DND-41 (cell line): ENCODE measurements at places on chromosomes 4 and X.

DNA sequence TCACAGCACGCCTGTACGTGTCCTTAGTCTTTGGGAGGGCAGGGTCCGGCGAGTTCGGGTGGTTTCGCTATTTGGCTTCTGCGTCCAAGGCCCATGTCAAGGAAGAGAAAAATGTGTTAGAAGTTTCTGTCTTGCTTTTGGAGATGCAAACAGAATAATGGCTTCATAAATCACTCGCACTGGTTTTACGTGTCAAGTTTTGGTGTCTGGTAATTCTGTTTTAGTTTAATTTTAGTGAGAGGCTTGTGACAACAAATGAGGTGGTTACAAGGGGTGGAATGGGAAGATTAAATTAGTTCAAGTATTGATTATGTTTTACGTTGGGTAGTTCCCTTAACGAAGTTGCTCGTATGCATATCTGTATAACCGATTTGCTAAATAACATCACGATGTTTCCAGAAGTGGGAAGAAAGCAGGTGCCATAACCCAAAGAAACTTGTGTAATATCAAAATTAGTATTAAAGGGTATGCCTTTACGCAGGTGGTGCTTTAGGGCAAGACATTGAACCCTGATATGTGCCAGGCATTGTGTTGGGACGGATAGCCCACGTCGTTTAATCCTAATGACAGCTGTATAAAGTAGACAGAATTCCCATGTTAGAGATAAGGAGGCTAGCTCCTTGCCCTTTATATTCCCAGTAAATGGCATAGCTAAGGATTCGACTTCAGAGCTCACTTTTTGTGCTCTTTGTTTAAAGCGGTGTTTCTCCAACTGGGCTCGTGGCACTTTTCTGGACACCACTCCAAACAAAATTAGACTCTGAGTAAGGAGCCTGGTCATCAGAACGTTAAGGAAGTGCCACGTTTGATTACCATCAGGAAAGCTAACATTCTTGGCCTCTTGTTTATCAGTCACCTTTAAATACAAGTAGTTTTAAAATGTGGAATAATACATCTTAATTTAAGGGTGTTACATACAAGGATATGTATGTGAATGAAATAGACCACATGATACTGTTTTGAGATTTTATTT, 843 bp downstream of the RPL34 start:
- H3K27me3 ChIP-seq, result no peaks in the 10 kb centered on the region
- H3K4me1 ChIP-seq, result peaks cover 51% of the 10 kb centered on the region
- peak overlapping the region; percentile 79 for H3K27ac ChIP-seq
- no peak for DNase-seq
- H3K36me3 ChIP-seq, result peaks cover 65% of the 10 kb centered on the region

DNA sequence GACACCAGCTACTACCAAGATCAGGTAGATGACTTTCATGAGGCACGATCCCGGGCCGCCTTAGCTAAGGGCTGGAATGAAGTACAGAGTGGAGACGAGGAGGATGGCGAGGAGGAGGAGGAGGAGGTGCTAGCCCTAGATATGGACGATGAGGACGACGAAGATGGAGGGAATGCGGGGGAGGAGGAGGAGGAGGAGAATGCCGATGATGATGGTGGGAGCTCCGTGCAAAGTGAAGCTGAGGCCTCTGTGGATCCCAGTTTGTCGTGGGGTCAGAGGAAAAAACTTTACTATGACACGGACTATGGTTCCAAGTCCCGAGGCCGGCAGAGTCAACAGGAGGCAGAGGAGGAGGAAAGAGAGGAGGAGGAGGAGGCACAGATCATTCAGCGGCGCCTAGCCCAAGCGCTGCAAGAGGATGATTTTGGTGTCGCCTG, 481 bp downstream of the UTP3 start:
- peak overlapping the region; percentile 49 for H3K4me3 ChIP-seq
- H3K27ac ChIP-seq, result peak overlapping the region; percentile 98
- DNase-seq, result no peak
- peaks cover 47% of the 10 kb centered on the region for H3K36me3 ChIP-seq
- H3K4me1 ChIP-seq, result peaks cover 69% of the 10 kb centered on the region

GRCh38 chrX:145818186-145819113, 821 bp downstream of the SLITRK2 start:
- no peaks in the 10 kb centered on the region for H3K36me3 ChIP-seq
- no peaks in the 10 kb centered on the region for H3K4me1 ChIP-seq
- H3K27ac ChIP-seq, result no peak overlapping the region
- DNase-seq, result no peak
- H3K4me3 ChIP-seq, result no peak overlapping the region

GRCh38 chr4:151614561-151614960, 146.2 kb downstream of the GATB start:
- no peak for DNase-seq
- H3K4me3 ChIP-seq, result no peak overlapping the region
- H3K27ac ChIP-seq, result no peak overlapping the region
- H3K36me3 ChIP-seq, result no peaks in the 10 kb centered on the region

DNA sequence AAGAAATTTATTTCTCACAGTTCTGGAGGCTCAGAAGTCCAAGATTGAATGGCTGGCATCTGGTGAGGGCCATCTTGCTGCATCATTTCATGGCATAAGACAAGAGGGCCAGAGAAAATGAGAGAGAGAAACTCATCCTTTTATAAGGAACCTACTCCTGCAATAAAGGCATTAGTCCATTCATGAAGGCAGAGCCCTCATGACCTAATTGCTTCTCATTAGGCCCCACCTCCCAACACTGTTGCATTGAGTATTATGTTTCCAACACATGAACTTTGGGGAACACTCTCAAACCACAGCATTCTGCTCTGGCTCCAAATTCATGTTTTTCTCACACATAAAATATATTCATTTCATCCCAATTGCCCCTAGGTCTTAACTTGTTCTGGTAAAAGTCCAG, 14.2 kb downstream of the RNF175 start:
- peaks cover 13% of the 10 kb centered on the region for H3K4me1 ChIP-seq
- H3K27me3 ChIP-seq, result no peaks in the 10 kb centered on the region
- H3K36me3 ChIP-seq, result no peaks in the 10 kb centered on the region

DNA sequence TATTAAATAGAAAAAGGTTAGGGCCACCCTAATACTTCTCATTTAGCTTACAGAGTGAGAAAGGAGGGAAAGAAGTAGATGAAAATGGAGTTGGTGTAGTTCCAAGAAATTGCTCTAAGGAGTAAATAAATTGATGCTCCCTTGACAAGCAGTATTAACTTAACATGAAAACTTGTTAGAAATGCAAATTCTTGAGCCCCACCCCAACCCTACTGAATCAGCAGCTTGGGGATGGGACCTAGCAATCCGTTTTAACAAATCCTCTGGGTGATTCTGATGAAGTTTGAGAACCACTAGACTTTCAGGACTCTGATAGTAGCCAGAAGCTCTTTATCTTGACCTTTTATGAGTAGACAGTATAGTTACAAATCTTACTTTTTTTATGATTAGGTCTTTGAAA, 74.8 kb downstream of the STIM2 start:
- no peaks in the 10 kb centered on the region for H3K4me1 ChIP-seq
- no peak for DNase-seq
- H3K4me3 ChIP-seq, result no peak overlapping the region
- H3K27ac ChIP-seq, result no peak overlapping the region
- no peaks in the 10 kb centered on the region for H3K27me3 ChIP-seq

DNA sequence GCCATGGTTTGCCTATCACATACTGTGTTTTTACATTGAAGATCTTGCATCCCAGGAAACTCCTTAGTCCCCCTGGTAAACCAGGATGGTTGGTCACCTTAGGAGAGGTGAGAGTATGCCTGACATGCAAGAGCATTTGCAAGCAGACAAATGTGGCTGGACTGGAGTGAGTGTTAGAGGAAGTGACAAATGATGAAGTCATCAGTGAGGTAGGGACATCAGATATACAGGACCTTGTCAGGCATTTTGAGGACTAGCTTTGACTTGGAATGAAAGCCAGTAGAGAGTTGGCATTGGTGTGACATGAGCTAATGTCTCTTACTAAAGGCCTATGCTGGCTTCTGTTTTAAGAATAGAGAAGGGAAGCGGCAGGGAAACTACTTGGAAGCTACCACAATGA, 124.9 kb downstream of the FRMPD4 start:
- DNase-seq, result no peak
- no peak overlapping the region for H3K27ac ChIP-seq
- no peak overlapping the region for H3K4me3 ChIP-seq
- H3K4me1 ChIP-seq, result no peaks in the 10 kb centered on the region
- H3K36me3 ChIP-seq, result no peaks in the 10 kb centered on the region

GRCh38 chr4:175770555-175770954, 41.5 kb downstream of the GPM6A start:
- no peaks in the 10 kb centered on the region for H3K27me3 ChIP-seq
- H3K4me3 ChIP-seq, result peak overlapping the region; percentile 43; the same call in 1 of the 2 replicates
- H3K36me3 ChIP-seq, result no peaks in the 10 kb centered on the region

GRCh38 chr4:163012816-163013215, 153.9 kb downstream of the NAF1 start:
- no peak overlapping the region for H3K4me3 ChIP-seq
- no peaks in the 10 kb centered on the region for H3K27me3 ChIP-seq
- no peaks in the 10 kb centered on the region for H3K36me3 ChIP-seq
- H3K27ac ChIP-seq, result no peak overlapping the region

DNA sequence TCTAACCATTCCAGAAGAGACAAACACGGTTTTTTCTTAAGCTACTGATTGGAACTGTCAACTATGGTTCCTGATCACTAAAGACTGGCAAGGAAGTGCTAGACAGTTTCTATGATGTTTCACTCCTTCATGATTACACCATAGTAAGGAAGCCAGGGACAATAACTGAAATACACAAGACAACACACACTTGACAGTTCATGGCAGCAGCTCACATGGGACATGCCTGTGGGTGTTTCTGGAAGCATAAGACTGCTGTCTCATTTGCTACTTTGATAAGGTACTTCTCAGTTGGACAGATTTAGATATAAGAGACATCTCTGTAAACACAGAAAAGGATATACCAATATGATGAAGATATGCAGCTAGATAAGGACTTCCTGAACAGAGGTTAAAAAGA, 8.3 kb upstream of the IRAK1 start:
- peaks cover 62% of the 10 kb centered on the region for H3K36me3 ChIP-seq
- DNase-seq, result no peak
- H3K27me3 ChIP-seq, result no peaks in the 10 kb centered on the region
- H3K27ac ChIP-seq, result no peak overlapping the region
- H3K4me3 ChIP-seq, result no peak overlapping the region

DNA sequence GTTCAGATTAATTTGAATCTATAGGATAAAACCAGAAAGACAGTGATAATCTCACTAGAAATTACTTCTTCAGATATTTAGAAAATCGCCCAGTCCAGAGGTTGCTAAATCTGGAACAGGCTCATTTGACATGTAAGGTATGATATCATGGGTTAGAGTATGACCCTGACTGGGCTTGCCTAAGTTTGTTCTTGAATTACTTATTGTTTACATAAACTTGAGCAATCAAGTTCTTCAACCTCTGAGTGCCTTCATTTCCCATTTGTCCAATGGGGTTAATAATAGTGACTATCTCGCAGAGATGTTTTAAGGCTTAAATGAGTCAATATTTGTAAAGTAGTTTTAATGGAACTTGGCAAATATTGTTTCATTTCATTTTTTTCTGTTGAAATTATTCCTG, 1947.6 kb upstream of the IGFBP7 start:
- H3K36me3 ChIP-seq, result no peaks in the 10 kb centered on the region
- no peaks in the 10 kb centered on the region for H3K4me1 ChIP-seq
- no peak overlapping the region for H3K27ac ChIP-seq
- H3K4me3 ChIP-seq, result no peak overlapping the region
- no peaks in the 10 kb centered on the region for H3K27me3 ChIP-seq

GRCh38 chr4:40395908-40396793, 61.0 kb downstream of the CHRNA9 start:
- no peaks in the 10 kb centered on the region for H3K4me1 ChIP-seq
- H3K27me3 ChIP-seq, result no peaks in the 10 kb centered on the region
- H3K27ac ChIP-seq, result no peak overlapping the region
- DNase-seq, result no peak
- no peak overlapping the region for H3K4me3 ChIP-seq
- no peaks in the 10 kb centered on the region for H3K36me3 ChIP-seq

- H3K27ac ChIP-seq, result no peak overlapping the region
- no peak overlapping the region for H3K4me3 ChIP-seq
- H3K27me3 ChIP-seq, result peaks cover 32% of the 10 kb centered on the region
- DNase-seq, result no peak
Observed at GRCh38 chr4:94759767-94760211, 2.0 kb downstream of the BMPR1B start.

DNA sequence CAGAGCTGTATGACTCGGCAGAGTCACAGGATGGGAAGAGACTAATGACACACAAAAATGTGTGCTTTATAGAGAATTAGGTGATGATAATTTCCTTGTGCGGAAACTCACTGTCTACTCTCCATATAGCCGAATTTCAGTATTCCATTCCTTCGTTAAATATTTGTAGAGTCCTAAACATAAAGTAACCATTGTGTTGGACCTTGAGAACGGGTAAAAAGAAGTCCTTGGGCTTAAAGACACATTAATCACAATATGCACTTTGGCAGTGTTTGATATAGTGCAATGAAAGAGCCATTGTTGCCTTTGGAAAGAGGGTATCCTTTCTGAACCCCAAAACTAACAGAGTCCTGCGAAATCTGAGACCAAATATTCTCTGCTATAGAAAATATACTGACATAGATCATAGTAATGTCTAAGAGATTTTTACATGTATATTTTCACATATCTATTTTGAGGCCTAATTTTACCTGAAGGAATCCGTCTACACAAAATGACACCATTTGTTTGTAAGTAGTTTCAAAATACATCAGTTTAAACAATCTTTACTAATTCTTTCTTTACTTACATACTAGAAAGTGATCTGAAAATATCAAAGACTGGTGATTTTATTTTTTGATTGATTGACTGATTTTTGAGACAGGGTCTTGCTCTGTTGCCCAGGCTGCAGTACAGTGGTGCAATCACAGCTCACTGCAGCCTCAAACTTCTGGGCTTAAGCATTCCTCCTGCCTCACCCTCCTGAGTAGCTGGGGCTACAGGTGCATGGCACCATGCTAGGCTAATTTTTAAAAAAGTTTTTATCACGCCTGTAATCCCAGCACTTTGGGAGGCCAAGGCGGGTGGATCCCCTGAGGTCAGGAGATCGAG, 296.8 kb downstream of the DCTD start:
- H3K4me3 ChIP-seq, result no peak overlapping the region
- H3K36me3 ChIP-seq, result no peaks in the 10 kb centered on the region
- no peak for DNase-seq
- no peaks in the 10 kb centered on the region for H3K4me1 ChIP-seq
- H3K27me3 ChIP-seq, result no peaks in the 10 kb centered on the region
- no peak overlapping the region for H3K27ac ChIP-seq

DNA sequence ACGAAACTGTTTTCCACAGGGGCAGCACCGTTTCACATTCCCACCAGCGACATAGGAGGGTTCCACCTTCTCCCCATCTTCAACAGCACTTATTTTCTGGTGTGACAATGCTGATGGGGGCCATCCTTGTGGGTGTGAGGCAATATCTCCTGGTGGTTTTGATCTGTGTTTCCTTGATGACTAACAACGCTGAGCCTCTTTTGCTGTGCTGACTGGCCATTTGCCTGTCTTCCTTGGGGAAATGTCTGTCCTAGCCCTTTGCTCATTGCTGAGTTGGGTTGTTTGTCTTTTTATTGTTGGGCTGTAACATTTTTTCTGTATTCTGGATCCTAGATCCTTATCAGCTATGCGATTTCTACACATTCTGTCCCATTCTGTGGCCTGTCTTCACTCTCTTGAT, 33.7 kb downstream of the ATP2B3 start:
- H3K4me1 ChIP-seq, result no peaks in the 10 kb centered on the region
- H3K27me3 ChIP-seq, result no peaks in the 10 kb centered on the region
- DNase-seq, result no peak

GRCh38 chr4:40283968-40284367, 51.2 kb upstream of the CHRNA9 start:
- no peak overlapping the region for H3K27ac ChIP-seq
- H3K4me3 ChIP-seq, result no peak overlapping the region
- no peaks in the 10 kb centered on the region for H3K36me3 ChIP-seq
- H3K27me3 ChIP-seq, result no peaks in the 10 kb centered on the region
- peaks cover 18% of the 10 kb centered on the region for H3K4me1 ChIP-seq
